ENCODE measurements at places on chromosomes 2 and 18.
A peak's percentile ranks its signal among the peaks of the same experiment; 100 is the strongest.

DNA sequence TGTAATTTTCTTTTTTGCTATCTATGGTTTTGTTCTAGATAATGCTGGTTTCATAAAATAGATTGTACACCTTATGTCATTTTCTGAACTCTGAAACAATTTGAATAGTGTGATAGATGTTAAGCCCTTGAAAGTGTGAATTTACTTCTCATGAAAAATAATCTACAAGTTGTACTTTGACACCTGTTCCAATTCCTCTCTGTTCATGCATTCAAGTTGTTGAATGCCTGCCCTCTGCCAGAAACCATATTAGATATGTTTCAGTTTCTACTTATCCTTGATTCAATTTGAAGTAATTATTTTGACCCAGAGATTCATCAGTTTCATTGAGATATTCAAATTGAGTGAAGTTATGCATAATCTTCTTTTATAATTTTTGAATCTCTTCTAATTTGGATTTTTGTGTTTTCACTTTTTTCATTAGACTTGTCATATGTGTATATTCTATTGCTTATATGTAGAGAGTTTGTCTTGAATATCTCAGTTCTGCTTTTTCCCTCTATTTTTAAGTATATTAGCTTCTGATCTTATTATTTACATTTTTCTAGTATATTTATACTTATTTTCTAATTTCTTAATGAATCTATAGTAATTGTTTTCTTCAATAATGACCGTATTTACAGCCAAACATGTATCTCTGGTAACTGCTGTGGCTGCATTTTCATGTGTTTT is 143.3 kb upstream of the TACR1 start:
- DNase-seq, result no peak

GRCh38 chr2:205714058-205714776 is 31.9 kb downstream of the NRP2 start:
- no peak for DNase-seq

DNA sequence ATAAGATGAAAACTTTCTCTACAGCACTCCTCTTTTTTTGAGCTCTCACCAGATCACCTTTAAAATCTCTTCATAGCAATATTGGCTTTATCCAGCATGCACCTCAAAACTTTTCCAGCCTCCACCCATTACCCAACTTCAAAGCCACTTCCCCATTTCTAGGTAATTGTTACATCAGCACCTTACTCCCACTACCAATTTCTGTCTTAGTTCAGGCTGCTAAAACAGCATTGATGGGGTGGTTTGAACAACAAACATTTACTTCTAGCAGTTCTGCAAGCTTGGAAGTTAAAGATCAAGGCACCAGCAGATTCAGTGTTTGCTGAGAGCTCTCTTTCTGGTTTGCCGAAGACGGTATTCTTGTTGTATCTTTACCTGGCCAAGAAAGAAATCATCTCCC is 114.0 kb upstream of the SLC39A10 start:
- no peak for DNase-seq

GRCh38 chr2:4762951-4763376 is 929.2 kb upstream of the SOX11 start:
- DNase-seq, result peak; percentile 73

GRCh38 chr2:203690441-203691047 is 15.9 kb upstream of the CD28 start:
- DNase-seq, result no peak

DNA sequence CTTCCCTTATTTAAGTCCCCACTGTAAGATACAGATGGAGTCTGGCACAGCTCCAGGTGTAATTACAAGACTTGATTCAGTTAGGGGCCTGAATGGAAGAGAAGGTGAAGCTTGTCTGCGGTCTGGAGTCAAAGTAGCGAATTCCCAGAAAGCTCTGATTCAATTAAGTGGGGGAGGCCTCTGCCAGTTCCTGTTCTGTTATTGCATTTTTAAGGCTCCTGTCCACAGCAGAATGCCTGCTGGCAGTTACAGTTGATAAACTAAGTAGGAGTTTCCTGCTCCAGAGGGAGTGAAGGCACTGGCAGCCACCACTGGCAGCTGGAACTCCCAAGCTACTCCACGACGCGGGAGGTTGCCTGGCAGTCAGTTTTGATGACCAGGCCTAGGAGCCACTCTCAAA is 181.1 kb downstream of the SOCS6 start:
- DNase-seq, result no peak

DNA sequence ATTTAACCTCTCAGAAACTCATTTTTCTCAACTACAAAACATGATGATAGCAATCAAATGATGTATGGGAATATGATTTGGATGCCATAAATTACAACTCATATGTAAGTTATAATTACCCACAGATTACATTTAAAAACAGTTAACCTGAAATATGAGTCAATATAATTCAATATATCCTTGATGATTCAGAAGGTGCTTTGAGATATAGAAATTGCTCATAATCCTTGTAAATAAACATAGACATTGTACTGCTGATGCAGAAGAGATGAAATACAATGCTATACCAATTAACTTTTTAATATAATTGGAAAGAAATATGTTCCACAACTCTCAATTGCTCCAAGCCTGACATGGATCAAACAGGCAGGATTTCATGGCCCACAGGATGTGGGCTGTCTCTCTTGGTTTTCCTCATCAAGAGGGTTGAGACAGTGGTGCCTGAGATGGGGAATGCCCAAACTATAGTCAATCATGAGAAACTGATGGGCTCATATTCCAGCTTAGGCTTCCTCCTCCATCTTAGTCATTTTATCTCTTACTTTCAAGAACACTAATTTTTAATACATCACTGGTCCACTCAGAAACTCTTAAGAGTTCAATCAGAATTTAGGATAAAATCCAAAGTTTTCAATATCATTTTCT is 49.4 kb downstream of the NCKAP5 start:
- DNase-seq, result no peak

- no peak for DNase-seq
Observed at GRCh38 chr18:35982409-35983114, 10.1 kb downstream of the RMP24 start.

DNA sequence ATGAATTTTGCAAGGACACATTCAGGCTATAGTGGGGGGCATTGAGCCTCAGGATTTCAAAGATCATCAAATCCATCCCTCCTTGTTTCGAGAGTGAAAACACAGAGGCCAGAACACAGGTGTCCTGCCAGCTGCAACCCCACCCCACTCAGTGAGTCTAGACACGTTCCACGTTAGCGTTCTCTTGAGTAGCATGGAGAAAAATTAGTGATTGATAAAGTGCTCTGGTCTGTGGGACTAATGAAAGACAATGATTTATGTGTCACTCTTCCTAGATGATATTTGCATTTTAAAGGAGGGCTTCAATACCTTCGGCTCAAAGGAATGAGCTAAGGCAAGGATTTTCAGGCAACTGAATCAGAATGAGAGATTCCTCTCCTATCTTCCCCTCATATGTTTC is 43.8 kb downstream of the SLC4A3 start:
- DNase-seq, result no peak

DNA sequence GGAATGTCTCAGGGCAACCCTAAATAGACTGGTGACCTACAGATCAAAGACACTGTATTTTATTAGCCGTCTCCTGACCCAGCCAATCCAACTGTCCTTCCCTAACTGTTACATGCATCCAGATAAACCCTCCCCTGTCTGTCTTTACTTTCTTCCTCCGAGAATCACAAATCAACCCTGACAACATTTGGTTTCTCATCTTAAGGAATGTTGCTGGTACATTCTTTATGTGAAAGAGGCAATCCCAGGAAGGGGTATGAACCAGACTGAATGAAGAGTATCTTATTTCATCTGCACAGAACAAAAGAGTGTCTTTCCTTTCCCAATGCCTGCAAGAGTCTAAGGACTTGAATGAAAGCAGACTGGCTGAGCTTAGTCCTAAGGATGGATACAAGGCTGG is 113.9 kb upstream of the LTBP1 start:
- no peak for DNase-seq

- DNase-seq, result no peak
Observed at GRCh38 chr2:17827785-17828184, 11.5 kb downstream of the MSGN1 start.

GRCh38 chr2:19833978-19834377 is 67.8 kb downstream of the TTC32 start:
- DNase-seq, result no peak

- no peak for DNase-seq
Observed at GRCh38 chr2:14533131-14533757, 99.3 kb upstream of the LRATD1 start.

GRCh38 chr2:168174756-168175155 is 72.6 kb downstream of the STK39 start:
- DNase-seq, result no peak

DNA sequence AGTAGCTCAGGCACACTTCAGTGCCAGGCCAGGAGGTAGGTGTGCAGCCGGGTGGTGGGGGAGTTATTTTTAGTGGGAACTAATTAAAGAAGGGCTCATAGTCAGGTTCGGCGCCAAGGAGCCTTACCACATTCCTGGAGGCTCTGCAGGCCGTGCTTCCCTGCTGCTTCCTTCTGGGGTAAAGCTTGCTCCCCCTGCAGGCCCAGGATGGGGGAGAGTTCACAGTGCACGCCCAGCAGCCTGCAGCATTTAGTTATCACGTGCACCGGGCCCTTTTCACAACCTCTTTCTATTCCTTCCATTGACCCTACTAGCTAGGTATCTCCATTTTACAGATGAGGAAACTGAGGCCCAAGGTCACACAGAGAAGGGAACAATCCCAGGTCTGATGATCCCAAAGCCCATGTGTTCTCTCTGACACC is 2.5 kb downstream of the KCNF1 start:
- DNase-seq, result no peak

- no peak for DNase-seq
Observed at GRCh38 chr2:197464175-197464574, 10.8 kb downstream of the COQ10B start.

DNA sequence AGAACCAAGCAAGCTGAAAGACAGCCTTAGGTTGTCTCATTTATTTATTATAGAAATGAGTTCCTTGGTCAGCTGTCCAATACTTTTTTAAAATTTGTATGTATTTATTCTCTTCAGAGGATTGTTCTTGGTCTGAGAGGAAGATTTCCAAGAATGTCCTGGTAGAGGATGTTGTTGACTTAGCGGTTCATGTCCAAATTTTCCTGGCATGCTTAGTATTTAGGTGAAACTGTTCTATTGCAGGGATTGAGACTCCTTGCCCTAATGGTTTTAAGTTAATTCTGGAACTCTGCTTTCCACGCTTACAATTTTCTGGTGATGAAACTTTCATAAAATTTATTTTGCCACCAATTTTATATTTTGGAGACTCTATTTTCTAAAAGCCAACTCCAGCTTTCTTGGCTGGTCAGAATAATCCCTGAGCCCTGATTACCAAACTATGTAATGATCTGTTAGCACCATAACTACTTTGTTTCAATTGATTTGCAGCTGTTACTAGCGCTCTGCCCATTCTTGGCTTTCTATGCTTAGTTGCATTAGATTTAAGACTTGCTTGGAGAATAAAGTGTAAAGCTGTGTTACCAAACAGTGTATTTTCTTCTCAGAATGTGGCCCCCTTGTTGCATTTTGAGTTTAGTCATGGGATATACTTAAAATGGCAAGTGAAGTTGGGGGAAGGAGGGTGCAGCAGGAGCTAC is 1868.8 kb upstream of the CELF4 start:
- no peak for DNase-seq

DNA sequence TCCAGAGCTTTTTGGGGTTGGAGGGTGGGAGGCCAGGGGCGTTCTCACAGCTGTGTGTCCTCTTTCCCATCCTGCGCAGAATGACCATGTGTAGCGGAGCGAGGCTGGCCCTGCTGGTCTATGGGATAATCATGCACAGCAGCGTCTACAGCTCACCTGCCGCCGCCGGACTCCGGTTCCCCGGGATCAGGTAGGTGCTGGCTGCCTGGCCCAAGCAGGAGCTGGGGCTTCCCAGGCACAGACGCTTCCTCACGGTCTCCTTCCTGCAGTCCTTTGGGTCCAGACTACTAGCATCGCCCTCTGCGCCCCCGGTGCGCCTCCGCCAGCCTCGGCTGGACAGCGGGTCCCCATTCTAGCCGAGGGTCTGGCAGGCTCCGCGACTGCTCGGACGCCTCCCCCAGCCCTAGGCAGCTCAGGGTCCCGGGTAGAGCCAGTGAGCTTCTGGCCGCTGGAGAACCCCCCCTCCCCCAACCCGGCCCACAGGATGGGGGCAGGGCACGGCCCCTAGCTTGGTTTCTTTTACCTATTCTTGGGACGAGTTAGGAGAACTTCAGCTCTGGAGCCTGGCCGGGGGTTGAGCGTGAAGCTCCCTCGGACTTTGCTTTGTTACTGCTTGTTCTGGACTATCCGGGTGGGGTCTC is 756 bp downstream of the ADCYAP1 start:
- DNase-seq, result no peak

GRCh38 chr18:5275872-5276271 is 19.7 kb downstream of the ZBTB14 start:
- no peak for DNase-seq

DNA sequence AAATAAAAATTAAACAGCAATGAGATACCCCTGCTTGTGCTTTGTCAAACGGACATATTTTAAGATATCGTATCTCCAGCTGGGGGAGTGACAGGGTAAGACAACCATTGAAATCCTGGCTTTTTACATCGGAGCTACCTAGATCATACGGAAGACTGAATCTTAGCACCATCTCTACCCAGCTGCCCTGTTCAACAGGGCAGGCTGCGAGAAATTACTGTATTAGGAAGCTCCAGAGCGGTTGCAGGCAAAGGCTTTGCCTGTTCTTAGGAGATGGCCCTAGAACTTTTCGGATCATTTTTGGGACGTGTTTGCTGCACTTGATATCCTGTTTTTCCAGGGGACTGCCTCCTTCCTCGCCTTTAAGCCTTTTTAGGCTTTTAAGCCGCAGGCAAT is 2.0 kb upstream of the PRKCE start:
- no peak for DNase-seq

DNA sequence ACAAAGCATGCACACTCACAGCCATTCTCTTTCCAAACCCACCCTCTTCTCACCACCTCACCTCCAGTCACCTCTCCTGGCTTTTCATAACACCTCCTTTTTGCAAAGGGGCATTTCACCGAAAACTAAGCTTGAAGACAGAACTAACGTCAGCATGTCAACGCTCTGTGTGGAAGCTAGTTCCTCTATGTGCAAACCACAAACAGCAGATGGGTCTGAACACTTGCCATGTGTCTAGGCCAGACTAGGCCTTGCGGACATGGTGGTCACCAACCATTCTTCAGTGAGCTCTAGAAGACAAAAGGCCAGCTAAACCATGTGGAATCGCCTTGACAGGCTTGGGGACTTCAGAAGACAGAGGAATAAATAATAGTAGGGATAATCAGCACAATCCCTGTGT is 148.5 kb downstream of the TXNL1 start:
- DNase-seq, result no peak

- no peak for DNase-seq
Observed at GRCh38 chr2:191656391-191656790, 21.5 kb upstream of the NABP1 start.

- DNase-seq, result no peak
Observed at GRCh38 chr18:22559414-22560274, 141.9 kb upstream of the CTAGE1 start.

- no peak for DNase-seq
Observed at GRCh38 chr2:237652181-237652580, 24.8 kb downstream of the LRRFIP1 start.

DNA sequence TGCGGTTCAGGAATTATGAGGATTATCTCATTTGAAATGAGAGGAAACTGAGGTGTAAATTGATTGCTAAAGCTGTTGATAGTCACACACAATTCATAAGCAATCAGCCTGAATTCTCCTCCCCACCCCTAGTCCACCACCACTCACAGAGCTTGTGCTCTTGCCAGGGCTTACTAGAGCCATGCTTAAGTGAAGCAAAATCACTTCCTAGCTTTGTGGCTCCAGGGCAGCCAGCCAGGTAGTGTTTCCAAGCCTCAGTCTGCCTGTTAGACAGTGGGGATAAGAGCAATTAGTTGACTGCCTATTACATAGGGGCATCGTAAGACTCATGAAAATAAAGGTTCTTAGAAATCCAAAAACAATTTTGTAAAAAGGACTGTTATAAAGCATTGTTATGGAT is 87.2 kb downstream of the PKP4 start:
- no peak for DNase-seq
